Parietal lobe (tissue), 2 donors: ENCODE measurements at places on chromosomes 1 and 21. TPM values are rescaled to one million over a fixed set of nuclear protein-coding genes. Genes with fewer than 3 reads are reported as not detected.

Gene MAP3K6
- total RNA-seq, result 2.5 TPM

Gene CLCA1
- not detected for total RNA-seq

Gene LCE1B
- not detected for total RNA-seq

Gene DMRTA2
- total RNA-seq, result 5.3 TPM

Gene IGSF21
- 66.0 TPM for total RNA-seq

Gene PADI1
- total RNA-seq, result not detected

Gene HJV
- total RNA-seq, result not detected

Gene SRGAP2
- total RNA-seq, result 222 TPM

Gene AGMAT
- total RNA-seq, result 0.31 TPM
